ENCODE measurements at places on chromosomes 5 and 9.

GRCh38 chr9:94086486-94087345 lies 2.5 kb downstream of the PTPDC1 start:
- peak; percentile 67 for DNase-seq

GRCh38 chr5:76083555-76084495 lies 642 bp downstream of the SV2C start:
- no peak for DNase-seq

DNA sequence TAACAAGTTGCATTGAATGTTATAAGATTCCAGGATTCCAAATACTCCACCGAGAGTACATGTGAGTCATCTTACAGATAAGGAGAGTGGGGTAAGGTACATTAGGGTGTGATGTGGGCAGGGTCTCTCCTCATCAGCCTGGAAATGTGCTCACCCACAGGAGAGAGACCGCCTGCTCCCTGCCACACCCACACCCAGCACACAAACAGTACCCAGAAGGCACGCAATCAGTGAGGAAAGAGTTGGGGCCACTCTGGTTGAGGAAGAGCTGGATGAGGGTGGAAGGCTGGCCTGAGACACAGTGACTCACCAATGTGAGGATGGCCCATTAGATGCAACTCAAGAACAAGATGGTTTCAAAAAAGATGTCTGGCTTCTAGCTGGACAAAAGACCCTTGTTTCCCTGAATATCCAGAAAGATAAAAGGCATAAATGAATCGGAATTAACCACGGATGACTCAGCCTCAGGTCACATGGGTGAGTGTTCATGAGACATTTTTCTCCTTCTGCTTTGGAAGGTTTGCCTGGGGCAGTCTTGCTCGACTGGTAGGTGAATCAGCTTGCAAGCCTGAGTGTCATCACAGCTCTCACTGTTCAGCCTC lies 51.1 kb upstream of the LHFPL2 start:
- DNase-seq, result peak; percentile 93

DNA sequence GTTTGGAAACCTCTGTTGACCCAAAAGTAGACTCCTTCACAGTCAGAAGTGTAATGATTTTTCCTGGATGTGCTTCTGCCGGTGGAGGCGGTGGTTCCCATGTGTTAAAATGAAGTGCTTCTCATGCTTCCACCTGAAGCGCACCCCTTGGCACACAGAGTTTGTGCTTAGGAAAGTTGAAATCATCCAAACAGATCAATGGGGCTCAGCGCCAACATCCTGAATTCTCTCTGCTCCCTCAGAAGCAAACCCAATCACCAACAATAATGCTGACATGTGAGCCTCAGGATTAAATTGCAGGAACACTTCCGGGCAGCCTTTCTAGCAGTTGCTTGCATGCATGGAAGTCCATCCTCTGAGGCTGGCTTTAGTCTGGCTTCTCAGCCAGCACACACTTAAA lies 71.0 kb downstream of the MED10 start:
- DNase-seq, result no peak

GRCh38 chr5:170297589-170298462 lies at the start of gene LCP2:
Gene LCP2 (minus strand): TSS chr5:170297777. CDS start chr5:170297611, 166 bp downstream.
- DNase-seq, result no peak

- no peak for DNase-seq
These were observed 74.7 kb downstream of the FER start for GRCh38 chr5:108822211-108822947.

DNA sequence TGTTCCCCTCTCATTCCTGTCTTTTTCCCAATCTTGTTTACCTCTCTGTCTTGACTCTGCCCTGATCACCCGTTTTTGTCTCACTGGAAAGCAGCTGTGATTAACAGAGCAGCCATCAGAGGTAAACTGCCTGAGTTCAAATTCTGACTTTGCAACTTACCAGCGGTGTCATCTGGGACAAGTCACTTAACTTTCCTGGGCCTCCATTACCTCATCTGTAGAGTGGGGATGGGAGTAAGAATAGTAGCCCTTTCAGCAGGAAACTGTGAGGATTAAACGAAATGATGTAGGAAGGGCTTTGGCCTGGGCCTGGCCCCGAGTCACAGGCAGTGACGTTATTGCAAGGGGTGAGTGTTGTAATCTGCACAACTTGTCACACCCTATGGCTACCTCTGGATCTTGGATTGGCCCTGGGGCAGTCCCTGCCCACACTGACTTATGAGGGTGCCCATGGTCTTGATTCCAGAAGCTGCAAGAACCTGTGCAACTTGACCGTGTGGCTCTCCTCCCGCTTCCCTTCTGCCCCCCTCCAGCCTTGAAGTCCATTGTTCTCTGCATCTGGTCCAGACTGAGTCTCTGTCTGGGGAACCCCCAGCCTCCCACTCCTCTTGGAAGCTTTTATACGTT lies 657 bp upstream of the PCDH12 start:
- DNase-seq, result peak; percentile 19

GRCh38 chr5:168147106-168147505 lies 144.3 kb upstream of the WWC1 start:
- no peak for DNase-seq

GRCh38 chr9:87445646-87446045 lies 52.0 kb upstream of the DAPK1 start:
- peak; percentile 76 for DNase-seq

GRCh38 chr5:105907016-105907415 lies 1763.7 kb downstream of the EFNA5 start:
- no peak for DNase-seq

- no peak for DNase-seq
These were observed 1048.0 kb upstream of the WWC1 start for GRCh38 chr5:167243463-167243862.

- DNase-seq, result no peak
These were observed 56.0 kb downstream of the AUH start for GRCh38 chr9:91305596-91306295.

DNA sequence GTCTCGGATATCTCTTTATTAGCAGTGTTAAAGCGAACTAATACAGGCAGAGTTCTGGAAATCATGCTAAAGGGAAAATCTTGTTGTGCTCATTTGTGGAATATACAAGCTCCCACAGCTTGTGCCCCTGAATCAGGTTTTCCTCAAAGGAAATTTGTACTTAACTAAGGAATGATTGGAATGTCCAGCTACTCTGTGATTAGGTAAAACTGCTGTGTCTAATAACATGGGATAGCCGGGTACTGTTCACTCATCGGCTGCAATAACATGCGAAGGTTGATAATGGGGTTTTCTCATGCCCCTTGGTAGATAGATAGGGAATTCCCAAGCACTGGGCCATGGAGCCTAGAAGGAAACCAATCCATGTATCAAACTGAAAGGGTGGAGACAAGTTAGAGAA lies 306.7 kb downstream of the NR2F1-AS1 start:
- no peak for DNase-seq

- DNase-seq, result no peak
These were observed 6.3 kb downstream of the MAMDC4 start for GRCh38 chr9:136858452-136858843.

DNA sequence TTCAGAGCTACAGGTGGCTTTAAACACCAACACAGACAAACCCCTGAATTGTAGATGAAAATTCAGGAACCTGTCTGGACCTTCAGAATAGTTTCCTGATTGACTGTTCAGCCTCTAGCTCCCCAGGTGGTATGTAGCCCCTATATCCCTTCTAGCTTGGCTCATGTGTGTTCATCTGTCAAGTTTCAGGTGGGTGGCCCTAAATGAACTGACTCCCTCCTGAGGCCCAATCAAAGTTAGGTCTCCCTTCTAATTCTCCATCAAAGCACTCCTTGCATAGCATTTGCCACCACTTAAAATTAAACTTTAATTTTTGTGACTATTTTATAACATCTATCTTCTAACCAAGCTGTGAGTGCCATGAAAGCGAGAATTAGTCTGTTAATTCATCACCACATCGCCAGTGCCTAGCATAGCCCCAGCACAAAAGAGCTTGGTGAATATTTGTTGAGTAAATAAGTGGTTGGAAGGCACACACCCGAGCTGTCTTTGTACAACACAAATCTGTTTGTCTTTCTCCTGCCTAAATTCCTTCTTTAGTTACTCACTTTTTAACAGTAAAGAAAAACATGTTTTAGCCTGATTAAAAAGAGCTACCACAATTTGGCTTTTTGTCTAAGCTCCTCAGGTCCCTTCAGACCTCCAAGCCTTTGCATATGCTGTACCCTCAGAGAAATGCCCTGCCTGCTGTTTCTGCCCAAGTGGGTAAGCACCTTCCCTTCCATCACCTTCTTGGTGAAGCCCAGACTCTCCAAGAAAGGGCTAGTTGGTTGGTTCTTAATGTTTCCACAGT lies 138.1 kb upstream of the HMHB1 start:
- no peak for DNase-seq

GRCh38 chr5:2857837-2858236 lies 106.4 kb upstream of the IRX2 start:
- no peak for DNase-seq

- DNase-seq, result no peak
These were observed 343.1 kb upstream of the BRINP1 start for GRCh38 chr9:119712325-119712724.

DNA sequence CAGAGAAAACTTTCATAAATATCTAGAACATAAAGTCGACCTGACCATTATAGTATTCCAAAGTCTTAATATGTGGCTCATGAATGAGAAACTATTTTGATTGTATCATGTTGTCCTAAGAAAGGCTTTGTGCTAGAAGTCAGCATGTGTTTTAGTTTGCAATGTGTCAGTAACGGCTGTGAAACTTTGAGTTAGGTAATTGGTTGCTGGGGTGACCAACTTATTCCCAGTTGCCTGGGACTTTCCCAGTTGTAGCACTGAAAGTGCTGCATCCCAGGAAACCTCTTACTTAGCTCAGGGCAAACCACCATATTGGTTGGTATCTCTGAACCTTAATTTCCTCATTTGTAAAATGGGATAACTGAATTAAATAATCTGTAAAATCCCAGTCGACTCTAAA lies 114.6 kb upstream of the SLC12A2 start:
- DNase-seq, result no peak
